GM12864 (cell line): ENCODE measurements at places on chromosomes 1 and 21.

DNA sequence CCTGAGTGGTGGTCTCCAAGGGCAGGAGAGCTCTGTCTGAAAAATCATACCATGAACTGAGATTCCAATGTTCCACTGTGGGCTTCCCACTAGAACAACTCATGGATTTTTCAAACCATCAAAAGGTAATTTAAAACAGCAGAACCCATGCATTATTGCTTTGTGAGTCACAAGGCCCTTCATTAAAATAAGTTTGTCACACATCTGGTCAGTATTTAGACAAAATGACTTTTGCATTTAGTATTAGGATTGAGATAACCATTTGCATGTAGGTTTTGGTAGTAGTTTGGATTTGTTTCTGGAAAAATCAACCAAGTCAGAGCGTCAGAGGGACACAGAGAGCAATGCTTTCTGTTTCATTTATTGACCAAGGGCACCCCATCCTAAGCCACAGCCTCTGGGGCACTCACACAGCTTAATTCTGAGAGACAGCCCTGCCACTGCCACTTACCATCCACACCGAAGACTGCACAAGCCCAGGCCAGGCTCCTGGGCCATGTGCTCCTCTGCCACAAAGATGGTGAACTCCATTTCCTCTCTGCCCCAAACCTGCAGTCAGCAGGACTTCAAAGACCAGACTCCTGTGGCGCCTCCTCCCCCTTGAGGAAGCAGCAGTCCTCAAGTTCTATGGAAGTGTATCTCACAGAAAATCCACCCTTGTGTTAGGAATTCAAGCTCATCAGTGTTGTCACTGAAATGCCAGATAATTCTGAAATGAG, 132.6 kb upstream of the DUSP10 start:
- DNase-seq = no peak

GRCh38 chr1:2158272-2158671, 36.3 kb downstream of the FAAP20 start:
- DNase-seq = no peak

- no peak for DNase-seq
Measured at GRCh38 chr21:28247454-28248020, 745.1 kb downstream of the LTN1 start.

- no peak for DNase-seq
Measured at GRCh38 chr1:9341301-9341845, 48.7 kb downstream of the SPSB1 start.

DNA sequence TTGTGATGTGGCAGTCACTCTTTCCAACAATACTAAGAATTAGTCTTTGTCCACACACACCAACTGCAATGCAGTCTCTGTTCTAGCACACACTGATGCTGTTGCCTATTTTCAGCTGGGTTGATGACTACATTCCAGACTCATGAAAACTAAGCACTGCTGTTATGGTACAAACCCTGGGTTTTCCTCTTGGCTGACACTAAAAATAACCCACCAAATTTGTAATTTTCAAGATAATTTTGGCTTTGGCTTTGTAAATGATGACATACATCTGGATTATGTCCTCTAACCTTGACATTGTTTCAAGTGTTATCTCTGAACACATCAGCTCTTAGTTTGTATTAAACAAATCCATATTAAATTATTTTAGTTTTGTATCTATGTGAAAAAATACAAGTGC, 444.8 kb downstream of the PTPRC start:
- DNase-seq = no peak

- no peak for DNase-seq
Measured at GRCh38 chr1:54575161-54575560, 27.1 kb downstream of the ACOT11 start.

DNA sequence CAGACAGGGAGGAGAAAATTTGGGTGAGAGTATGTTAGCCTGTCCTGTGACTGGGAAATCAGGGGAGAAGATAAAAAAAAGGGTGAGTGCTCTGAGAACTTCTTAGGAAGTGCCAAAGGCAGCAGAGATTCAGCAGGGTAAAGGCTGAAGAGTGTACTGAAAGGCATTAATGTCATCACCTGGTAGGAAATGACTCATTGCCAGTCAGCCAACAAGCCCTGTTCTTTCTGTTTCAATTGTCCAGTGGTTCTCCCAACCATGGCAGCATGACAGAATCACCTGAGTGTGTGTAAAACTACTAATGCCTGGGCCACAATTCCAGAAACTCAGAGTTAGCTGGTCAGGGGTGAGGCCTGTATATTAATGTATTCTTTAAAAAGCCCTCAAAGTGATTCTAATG, 83.5 kb downstream of the INTS7 start:
- DNase-seq = no peak

- DNase-seq = no peak
Measured at GRCh38 chr1:226916497-226916896, 23.6 kb upstream of the COQ8A start.
